Activated effector memory CD4-positive, alpha-beta T cell treated with anti-CD3 and anti-CD28 coated beads, Interleukin-2, amount 50 U/mL, for 16 hours (primary cell): ENCODE measurements at places on chromosomes 2 and 18.
A peak's percentile ranks its signal among the peaks of the same experiment; 100 is the strongest.

- no peak for DNase-seq
These were observed 192.2 kb upstream of the PXDN start for GRCh38 chr2:1936427-1936980.

- DNase-seq = peak; percentile 88
These were observed 65.1 kb downstream of the MBP start for GRCh38 chr18:77067291-77068061.

DNA sequence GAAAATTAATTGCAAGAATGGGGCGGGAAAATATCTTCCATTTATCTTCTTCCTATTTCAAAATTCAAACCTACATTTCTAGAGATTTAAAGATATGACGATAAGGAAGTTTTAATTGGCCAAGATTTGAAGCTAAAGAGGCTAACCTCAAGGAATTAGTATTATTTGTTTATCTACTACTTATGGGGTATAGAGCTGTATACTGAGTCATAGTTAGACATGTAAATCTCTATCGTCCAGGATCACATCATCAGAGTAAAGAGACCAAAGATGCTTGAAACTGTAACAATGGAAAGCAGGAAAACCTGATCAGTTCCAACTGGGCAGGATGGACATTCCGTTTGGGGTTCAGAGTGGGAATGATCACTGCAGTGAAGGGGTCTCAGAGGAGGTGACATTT, 95.2 kb upstream of the KLF7 start:
- no peak for DNase-seq

GRCh38 chr2:234960175-234961088, 8.6 kb downstream of the SH3BP4 start:
- peak; percentile 24 for DNase-seq

GRCh38 chr2:85547859-85548607, 9.1 kb downstream of the MAT2A start:
- no peak for DNase-seq
